ENCODE measurements at places on chromosomes 11 and 22.

- DNase-seq = no peak
Measured at GRCh38 chr11:124670732-124671131, 2.8 kb downstream of the SIAE start.

DNA sequence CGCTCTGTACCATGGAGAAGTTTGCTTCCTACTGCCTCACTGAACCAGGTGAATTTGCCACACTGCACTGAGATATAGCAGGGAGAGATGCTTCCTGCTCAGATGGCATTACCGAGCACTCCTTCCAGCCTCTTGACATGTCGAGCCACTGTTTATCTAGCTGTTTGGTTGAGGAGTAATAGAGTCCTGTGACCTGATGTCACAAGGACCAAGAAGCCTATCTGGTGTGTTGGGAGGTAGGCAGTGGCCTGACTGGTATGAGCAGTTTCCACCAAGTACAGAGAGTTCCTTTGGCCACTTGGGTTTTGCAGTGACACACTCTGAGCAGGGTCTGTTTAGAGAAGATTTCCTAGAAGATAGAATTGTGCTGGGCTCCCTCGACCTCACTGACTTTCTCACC lies 5.2 kb downstream of the ACAD8 start:
- no peak for DNase-seq

GRCh38 chr22:39915295-39915726 lies 14.4 kb downstream of the GRAP2 start:
- DNase-seq = no peak

DNA sequence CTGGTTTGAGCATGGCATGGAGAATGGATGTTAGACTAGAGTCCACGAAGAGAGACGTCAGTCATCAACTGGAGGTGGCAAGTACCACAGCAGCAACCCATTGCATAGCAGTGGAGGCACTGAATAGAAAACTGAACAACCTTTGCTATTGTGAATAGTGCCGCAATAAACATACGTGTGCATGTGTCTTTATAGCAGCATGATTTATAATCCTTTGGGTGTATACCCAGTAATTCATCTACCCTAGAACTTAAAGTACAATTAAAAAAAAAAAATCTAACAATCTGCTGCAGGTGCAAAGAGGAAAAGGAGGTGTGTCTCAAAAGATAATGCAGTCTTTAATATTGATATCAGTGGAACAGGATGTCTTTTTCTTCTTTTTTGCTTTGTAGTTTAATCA lies 443.4 kb upstream of the ISX start:
- DNase-seq = no peak

- no peak for DNase-seq
Measured at GRCh38 chr11:3087373-3087772, 30.1 kb upstream of the CARS1 start.

DNA sequence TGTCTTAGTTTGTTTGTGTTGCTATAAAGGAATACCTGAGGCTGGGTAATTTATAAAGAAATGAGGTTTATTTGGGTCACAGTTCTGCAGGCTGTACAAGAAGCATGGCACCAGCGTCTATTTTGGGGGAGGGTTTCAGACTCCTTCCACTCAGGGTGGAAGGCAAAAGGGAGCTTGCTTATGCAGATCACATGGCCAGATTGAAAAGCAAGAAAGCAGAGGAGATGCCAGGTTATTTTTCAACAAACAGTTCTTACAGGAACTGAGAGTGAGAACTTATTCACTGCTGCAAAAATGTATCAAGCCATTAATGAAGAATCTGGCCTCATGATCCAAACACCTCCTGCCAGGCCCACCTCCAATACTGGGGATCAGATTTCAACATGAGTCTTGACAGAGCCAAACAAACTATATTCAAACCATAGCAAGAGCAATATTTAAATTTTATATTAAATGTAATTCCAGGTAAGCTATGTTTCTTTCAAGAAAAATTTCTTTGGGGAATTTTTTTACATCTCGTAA lies 66.9 kb downstream of the NXPE2 start:
- no peak for DNase-seq
